ENCODE measurements at places on chromosomes 6 and 20.

GRCh38 chr6:135096403-135097130 is 41.9 kb upstream of the HBS1L start:
- no peak for DNase-seq

DNA sequence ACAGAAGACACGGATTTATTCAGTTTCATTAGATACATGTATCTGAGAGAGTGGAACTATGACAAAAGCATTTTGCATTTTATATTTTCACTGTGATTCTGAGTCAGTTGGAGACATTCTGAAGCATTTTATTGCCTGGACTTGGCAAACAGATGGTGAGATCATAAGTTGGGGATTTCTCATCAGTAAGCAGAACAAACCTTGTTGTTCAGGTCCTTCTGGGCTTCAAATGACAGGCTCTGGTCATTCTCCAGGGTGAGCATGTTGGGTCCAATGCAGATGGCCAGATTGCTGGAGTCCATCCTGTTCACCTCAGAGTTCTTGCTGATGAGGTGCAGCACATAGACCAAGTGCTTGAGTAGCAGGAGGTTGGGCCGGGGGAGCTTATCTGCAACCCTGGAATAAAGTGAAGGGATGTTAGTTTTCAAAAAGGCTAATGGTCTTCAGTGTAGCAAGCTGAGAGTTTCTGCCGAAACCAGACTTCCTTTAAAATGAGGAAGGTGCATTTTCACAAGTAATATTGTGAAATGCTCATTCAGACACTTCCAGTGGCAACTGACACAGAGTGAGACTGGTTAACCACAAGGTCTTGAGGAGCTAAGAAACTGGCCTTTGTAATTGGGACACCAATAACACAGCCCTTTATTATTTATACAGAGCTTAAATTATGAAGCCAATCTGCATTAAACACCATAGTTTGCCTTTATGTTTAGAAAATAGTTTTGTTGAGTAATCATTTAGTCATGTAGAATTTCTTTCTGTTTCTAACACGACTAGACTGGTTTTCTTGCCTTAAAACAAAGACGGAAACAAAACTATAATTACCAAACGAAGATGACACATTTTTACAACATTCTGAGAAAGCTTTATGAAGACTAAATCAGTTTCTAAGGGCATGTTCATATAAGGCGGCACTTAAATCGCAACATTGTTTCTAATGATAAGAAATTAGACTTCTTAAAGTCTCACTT is 5.6 kb downstream of the TAGAP start:
- no peak for DNase-seq

DNA sequence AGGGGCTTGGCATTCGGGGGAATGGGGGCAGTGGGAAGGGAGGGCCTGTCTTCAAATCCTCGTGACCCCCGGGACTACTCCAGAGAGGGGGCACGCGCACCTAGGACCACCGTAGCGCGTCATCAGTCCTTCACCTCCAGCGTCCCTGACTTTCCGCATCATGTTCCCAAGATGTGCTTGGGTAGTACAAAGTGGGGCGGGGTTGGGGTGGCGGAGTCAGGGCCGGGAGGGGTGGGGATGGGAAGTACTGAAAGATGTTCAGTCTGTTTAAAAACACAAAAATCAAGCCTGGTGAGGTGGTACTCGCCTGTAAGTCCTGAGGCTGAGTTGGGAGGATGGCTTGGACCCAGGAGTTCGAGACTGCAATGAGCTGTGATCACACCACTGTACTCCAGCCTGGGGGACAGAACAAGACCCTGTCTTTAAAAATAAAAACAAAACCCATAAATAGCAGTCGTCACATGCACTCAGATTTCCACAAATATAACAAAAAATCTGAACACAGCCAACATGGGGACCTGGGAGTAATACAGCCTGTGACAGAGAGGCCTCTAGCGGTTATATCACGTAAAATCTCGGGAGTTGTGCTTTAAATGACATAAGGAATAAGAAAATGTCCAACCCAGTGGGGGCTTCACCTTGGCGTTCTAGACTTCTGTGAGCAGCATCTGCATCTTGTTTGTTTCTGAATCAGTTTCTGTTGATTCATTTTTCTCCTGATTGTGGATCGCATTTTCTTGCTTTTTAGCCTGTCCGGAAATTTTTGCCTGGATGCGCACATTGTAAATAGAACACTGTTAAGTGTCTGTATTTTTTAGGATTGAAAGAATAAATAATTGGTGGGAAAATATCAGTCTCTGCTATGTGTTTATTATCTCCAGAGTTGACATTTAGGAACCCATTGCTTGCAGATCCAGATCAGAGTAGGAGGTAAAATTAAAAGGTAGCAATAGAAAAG is 698 bp upstream of the LRP11 start:
- DNase-seq = peak; percentile 4

- no peak for DNase-seq
These were observed 145.6 kb downstream of the DLL1 start for GRCh38 chr6:170145272-170145592.

GRCh38 chr20:24917797-24918578 is 31.1 kb upstream of the CST7 start:
- DNase-seq = peak; percentile 48

DNA sequence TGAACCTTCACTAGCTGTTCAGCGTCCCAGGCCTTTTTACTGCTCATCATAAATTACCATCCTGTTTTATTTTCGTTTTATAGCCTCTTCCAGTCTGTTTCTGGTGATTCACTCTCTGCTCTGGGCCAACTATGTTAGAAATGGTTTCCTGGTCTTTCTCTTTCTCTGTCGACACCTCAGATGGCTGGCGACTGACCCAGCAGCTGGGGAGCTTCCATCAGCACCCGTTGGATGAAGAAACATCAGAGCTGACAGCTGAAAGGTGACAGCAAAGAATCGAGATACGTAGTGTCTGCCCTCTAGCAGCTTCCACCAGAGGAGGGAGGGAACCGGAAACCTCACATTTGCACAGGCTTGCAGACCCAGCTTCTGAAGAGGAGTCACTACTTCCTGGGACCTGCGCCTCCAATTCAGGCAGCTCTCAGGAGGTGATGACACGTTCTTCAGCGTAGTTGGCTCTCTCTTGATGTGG is 82.9 kb upstream of the MLN start:
- DNase-seq = no peak

DNA sequence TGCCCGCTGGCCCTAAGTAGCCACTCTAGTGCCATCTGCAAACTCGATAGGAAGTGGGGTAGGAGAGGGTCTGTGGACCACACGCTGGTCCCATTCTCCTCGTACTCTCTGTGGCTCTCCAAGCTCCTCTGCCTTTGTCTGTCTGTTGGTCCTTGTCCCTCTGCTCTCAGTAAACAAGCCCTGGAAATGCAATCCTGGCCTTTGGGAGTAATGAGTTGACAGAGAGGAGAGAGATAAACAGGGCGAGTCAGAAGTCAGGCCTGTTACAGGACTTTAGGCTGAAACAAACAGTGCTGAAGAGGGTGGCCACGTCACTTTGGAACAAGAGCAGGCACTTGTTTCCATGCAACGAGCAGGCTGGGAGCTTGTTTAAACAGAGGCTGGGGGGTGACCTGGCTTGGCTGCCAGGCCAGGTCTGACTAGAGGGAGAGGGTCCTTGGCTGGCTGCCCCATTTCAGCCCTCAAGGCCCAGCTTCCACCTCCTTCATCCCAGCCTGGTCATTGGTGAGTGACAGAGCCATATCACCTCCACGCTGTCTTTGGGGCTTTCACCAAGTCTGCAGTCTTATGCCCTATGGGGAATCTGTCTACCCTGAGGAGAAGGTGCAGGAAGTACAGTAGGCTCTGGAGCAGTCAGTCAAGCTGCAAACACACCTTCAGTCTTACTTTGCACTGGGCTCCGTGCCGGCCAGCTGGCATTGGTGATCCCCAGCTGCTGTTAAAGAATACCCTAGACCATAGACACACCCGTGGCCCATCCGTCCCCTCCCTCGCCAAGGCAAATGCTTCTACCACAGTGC is 22.6 kb downstream of the FOXP4 start:
- DNase-seq = no peak

DNA sequence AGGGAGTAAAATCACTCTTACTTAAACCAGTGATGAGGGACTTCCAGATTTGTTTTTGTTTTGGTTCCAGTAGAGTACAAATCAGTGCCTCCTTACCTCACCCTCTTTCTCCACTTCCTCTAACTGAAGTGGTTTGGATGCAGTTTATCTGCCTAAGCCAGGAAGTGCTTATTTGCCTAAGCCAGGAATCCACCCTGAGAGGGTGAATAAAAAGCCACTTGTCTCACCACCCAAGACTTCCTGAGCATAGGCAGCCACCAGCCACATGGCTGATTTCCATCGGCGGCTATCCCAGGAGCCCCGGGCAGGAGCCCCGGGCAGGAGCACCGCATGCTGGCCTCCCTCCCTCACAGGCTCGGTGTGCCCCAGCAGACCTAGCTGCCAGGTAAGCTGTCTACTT is 12.0 kb downstream of the LRP11 start:
- DNase-seq = no peak

- DNase-seq = no peak
These were observed 31.4 kb upstream of the HAO1 start for GRCh38 chr20:7971536-7972280.

GRCh38 chr6:155247618-155248007 is 16.2 kb upstream of the CLDN20 start:
- DNase-seq = no peak

DNA sequence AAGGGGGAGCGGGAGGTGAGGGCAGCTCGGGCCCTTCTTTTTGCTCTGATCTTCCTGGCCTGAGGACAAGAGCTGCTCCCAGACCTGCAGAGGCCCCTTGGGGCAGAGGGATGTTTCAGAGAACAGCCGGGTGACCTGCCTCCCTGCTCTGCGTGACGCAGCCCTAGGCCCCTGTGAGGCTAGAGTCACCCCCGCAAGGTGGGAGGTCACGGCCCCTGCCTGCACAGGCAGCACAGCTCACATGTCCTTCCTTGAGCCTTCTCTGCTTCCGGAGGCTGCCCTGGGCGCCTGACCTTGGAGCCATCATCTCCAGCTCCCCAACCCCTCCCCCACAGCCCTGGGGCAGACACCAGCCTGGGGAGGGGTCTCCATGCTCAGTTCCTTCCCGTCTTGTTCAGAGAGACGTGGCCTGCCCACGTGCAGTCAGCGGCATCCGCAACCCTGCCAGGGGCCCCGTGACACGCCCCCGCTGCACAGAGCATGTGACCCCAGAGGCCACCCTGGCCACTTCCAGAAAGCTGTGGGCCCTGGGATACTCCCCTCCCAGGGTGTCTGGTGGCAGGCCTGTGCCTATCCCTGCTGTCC is at the start of gene BIRC7:
BIRC7 (plus strand) TSS at position 507 of the 585 bp plus-strand sequence. CDS start 192 bp downstream, outside the sequence.
- no peak for DNase-seq

- no peak for DNase-seq
These were observed 5.1 kb upstream of the POPDC3 start for GRCh38 chr6:105184921-105185320.

DNA sequence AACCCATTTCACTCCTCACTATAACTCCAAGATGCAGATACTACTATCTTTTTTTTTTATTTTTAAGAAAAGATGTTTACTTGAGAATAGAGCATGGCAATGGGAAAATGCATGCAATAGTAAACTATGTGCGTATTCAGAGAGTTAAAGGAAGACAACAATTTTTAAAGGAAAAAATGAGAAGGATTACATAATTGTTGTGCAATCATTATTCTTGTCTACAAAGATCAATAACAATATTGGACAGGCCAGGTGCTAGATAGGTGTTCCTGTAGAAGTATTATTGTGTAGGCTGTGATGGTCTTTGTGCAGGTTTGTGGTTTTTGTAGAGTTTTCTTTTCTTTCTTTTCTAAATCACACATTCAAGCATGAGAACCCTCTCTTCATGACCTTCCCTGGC is 20.6 kb downstream of the CYP39A1 start:
- DNase-seq = no peak

DNA sequence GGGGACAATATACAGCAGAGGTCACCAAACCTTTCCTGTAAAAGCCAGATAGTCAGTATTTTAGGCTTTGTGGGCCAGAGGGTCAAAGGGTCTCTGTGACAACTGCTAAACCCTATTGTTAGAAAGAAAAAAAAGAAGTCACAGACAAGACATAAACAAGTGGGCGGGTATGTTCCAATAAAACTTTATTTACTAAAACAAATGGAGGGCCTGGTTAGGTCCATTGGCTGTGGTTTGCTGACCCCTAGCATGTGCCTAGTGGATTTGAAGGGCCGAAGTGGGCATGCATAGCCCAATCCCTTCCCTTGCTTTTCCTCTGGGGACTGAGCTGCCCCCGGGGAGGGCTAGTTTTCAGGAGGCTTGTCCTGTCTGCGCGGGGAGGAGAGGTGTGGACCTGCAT is 78.9 kb downstream of the SULF2 start:
- DNase-seq = no peak

DNA sequence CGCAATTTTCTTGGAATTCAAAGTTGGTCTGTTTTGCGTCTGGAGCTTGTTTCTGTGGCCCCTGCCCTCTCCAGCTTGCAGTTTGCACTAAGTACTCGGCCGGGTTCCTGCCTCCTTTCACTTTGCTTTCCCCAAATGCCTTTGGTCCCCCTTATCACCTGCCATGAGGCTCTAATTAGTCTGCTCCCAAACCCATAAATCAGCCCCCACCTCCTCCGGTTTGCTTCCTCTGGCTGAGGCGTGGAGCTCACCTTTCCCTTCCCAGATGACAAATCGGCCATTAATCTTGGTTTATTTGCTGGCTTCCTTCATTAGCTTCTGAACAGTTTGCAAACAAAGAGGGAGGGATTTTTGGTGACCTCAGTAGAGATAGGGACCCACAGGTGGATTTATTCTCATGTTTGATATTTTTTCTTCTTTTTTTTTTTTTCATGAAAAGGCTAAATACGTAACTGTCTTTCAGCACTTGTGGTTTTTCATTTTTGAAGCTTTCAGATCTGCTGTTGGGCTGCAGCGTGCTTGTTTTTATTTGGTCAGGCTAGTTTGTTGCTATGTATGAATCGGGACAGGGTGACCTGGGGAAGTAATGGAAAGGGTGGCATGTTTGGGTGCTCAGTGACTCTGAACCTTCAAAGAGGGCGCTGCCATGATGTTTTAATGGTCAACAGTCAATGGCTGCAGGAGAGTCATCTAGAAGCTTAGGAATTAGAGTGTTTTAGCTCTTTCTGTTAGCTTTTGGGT is 121.7 kb upstream of the JAG1 start:
- no peak for DNase-seq

DNA sequence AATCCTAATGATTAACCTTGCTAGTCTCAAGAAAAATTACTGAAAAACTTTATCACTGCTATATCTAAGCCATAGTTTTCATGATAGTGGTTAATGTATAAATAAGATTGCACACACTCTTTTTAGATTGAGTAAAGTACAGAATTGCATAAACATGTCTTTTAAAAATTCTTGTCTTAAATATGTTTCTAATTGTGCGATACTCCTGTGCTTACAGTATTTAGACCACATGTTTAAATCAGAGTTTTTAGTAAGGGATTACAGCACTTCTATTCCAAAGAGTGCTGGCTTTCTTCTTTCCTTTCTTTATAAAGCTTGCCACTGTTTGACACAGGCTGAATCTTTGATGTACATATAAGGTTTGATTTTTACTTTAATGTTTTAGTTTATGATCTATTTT is 36.8 kb upstream of the RGS17 start:
- DNase-seq = no peak

GRCh38 chr20:16752901-16753300 is 4.7 kb downstream of the OTOR start:
- DNase-seq = no peak

GRCh38 chr6:34114695-34115402 is 31.0 kb downstream of the GRM4 start:
- no peak for DNase-seq
